ENCODE measurements at places on chromosomes 2 and 18. TPM values are rescaled to one million over a fixed set of nuclear protein-coding genes. Genes with fewer than 3 reads are reported as not detected.

INO80C gene
- total RNA-seq = 35.2 TPM

HRH4 gene
- 1.9 TPM for total RNA-seq

FAP gene
- not detected for total RNA-seq

PRKAG3 gene
- not detected for total RNA-seq

DYNAP gene
- total RNA-seq = not detected

KIF5C gene
- 17.9 TPM for total RNA-seq

FAM237A gene
- not detected for total RNA-seq

FABP1 gene
- total RNA-seq = not detected

FBXO36 gene
- total RNA-seq = 0.42 TPM

Data from activated T-helper 1 cell treated with anti-CD3 and anti-CD28 coated beads, Interleukin-12 subunit alpha, Interleukin-12 subunit beta, Interleukin-2, Interleukin-4 antibody, amounts not matched to agents 30 ng/mL and 10 ng/mL and 1 ng/mL, durations not matched to agents 14 hours and 24 hours and 36 hours (primary cell).